ENCODE measurements at places on chromosomes 7 and 10.

GRCh38 chr7:120716307-120716706 is 141.6 kb downstream of the TSPAN12 start:
- DNase-seq, result no peak

GRCh38 chr10:184911-185310 is 49.7 kb downstream of the ZMYND11 start:
- no peak for DNase-seq

DNA sequence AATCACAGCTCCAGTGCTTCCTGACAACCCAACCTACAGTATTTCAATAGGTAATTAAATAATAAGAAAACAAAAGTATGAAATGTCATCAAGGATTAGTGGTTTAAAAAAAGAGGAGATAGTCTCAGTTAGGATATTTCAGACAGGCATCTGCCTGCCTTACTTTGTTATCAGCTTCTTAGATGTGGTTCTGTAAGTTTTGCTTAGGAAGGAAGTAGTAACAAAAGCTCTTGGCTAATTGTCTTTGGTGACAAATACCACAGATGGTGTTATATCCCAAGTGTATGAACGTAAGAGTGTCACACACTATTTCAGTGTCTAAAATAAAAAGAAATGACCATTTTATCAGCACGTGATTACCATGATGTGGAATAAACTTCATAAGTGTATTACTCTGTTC is 9.8 kb upstream of the ACTA2 start:
- no peak for DNase-seq

- DNase-seq, result no peak
These were observed 32.9 kb downstream of the ZCCHC24 start for GRCh38 chr10:79412516-79412915.

GRCh38 chr7:6379886-6380285 is 67.9 kb downstream of the DAGLB start:
- no peak for DNase-seq

DNA sequence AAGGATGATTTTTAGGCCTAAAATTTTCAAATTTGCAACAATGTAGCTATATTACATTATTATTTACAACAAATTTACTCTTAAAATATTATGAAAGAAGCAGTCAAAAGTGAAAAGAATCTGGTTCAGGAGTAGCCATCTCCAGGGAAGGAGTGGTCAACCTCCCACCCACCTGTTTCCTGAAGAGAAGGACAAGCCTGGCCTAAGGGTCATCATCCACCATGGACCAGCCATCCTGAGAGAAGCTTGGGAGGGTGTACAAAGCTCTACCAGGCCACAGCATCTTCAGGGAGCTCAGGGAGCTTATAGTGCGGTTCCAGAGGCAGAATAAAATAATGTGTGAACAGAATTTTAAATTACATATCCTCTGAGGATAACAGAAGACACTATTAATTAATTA is 38.1 kb downstream of the COL1A2 start:
- no peak for DNase-seq

- no peak for DNase-seq
These were observed 24.3 kb upstream of the PPP2R2D start for GRCh38 chr10:131876508-131876907.

DNA sequence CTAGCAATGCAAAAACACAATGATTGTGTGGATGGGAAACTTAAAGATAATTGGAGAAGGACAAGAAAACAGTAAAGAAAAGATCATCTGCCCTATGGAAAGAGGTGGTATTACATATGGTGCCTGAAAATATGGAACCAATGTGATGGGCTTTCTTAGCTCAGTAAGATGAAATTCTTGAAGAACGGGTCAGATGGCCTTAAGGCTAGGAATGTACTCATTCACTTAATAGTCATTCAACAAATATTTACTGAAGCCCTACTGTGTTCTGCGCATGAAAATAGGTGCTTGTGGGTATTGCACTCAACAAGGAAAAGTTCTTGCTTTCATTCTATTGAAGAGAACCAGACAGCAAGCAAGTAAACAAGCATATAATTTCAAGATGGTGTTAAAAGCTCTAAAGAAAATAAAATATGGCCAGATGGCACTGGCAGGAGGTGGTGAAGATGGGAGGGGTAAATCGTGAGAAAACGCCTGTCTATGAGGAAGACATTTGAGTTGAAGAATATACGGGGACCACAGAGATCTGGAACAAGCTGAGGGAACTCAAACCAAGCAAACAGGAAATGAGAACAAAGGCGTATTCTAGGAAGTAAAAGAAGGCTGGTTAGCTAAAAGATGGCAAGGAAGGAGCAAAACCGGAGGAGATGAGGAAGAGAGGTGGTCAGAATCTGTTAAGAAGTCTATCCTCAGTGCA is 179.7 kb downstream of the ANK3 start:
- DNase-seq, result no peak

DNA sequence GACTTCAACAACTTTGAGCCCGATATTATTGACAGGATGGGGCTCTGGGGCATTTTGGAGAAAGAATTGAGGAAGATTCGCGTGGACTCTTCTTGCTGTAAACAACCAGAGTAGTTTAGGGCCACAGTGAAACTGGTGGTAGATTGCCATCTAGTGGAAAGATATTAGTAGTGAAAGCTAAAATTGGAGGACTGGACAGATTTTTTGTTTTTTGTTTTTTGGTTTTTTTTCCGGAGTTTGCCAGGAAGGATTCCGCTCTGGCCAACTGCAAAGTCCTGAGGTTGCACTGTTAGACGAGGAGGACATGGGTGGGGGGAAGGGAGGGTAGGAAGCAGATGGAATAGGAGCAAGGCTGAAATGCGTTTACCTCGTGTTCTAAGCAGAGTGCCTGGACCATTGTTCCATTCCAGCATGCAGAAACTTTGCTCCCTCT is 11.7 kb downstream of the NOBOX start:
- no peak for DNase-seq

DNA sequence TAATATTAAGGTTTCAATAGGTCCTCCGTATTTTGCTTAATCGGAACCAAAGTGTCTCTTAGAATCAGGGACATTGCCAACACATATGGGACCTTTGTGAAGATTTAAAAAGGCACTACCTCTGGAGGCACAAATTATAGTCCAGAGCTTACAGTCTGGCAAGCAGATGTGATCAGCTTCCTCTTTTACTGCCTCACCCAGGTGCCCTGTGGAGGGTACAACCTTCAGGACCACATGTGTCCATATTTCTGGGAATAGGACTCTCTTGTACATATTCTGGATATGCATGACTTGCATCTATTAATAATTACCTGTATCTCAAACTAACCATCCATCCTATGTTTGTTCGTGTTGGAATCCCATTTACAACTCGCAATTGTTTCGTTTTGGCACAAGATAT is 60.0 kb downstream of the HGF start:
- no peak for DNase-seq

GRCh38 chr10:12605580-12606405 is 256.4 kb downstream of the CAMK1D start:
- peak; percentile 6 for DNase-seq

- no peak for DNase-seq
These were observed 2.0 kb upstream of the PLCE1 start for GRCh38 chr10:93991596-93992284.

DNA sequence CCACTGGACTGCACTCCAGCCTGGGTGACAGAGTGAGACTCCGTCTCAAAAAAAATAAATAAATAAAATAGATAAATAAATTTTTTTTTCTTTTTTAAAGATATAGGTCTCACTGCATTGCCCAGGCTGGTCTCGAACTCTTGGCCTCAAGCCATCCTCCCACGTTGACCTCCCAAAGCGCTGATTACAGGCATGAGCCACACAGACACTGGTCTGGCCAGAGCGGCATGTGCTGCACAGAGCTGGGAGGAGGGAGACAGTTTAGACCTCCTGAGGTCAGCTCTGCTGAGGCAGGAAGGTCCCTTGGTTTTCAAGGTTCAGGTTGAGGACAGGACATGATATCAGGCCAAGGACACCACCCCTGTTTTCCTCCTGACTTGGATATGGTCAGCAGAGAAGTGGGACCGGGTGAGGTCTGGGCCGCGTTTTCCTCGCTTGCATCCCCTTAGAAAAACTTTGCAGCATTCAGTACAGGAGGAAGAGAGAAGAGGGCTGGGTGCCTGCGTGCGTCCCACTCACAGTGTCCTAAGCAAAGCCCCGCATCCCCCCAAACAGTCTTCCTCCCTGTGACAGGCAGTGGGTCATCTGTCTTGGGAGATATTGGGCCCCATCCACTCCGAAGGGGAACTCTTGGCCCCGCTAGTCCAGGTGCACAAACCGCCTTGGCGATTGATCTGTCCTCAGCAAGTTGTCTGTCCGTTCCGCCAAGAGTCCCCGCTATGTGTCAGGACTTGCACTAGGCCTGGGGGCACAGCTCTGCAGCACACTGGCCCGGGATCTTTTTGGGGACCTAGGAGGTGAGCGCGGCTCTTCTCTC is 56.1 kb downstream of the ZNF727 start:
- no peak for DNase-seq

DNA sequence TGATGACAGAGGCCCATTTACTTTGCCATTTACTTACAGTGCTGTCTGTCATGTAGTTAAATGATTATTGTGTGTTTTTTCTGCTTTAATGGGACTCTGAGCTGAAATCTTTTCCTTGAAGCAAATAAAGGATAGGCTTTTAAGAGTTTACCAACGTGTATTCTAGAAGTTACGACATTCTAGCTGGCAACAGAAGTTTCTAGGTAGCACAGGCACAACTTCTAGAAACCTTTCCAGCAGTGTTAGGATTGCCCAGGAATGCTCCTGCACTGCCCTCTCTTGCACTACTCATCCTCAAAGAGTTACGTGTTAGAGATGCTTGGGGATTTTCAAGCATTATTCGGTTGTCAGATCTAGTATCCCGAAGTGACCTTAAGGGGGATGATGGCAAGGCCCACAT is 42.5 kb upstream of the TMEM236 start:
- no peak for DNase-seq

GRCh38 chr10:14162629-14163344 is 167.9 kb downstream of the FRMD4A start:
- no peak for DNase-seq

- no peak for DNase-seq
These were observed 195.9 kb downstream of the ZMYND11 start for GRCh38 chr10:331186-331585.

- no peak for DNase-seq
These were observed 1065.8 kb upstream of the GHITM start for GRCh38 chr10:83073472-83073871.

DNA sequence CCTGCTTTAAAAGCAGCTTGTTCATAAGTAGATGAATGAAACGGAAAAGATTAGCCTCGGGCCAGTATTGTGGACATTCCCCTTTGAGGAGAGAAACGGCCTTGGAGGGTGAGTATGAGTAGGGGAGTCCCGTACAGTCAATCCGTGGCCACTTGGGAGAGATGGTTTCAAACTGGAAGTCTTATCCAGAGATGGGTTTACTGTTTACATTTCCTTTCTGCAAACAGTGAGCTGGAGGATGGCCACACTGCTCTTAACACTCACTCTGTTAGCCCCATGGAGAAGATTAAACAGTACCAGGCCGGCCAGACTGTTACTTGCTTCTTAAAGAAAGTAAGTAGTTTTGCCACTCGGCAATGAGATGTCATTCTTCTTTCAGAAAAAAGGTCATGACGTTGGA is 20.3 kb downstream of the CALHM2 start:
- DNase-seq, result no peak

- DNase-seq, result no peak
These were observed 117.0 kb upstream of the RET start for GRCh38 chr10:42959833-42960232.

GRCh38 chr7:70710651-70711050 is 421.3 kb upstream of the GALNT17 start:
- no peak for DNase-seq

DNA sequence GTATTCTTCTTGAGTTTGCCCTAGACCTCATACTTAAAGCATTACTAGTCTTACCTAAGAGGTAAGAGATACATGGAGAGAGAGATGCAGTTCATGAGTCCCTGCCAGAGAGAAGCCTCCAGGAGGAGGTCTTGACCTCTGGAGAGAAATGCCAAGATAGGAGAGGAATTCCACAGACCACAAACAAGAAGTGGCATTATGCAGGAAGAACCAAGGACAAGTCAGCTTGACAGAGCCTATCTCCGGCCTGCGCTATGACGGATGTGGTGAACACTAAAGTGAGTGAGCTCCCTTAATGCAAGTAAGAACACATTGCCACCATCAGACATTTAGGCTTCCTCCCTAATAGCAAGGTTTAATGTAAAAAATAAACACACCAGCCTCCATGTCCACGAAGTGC is 27.9 kb upstream of the COL1A2 start:
- no peak for DNase-seq

DNA sequence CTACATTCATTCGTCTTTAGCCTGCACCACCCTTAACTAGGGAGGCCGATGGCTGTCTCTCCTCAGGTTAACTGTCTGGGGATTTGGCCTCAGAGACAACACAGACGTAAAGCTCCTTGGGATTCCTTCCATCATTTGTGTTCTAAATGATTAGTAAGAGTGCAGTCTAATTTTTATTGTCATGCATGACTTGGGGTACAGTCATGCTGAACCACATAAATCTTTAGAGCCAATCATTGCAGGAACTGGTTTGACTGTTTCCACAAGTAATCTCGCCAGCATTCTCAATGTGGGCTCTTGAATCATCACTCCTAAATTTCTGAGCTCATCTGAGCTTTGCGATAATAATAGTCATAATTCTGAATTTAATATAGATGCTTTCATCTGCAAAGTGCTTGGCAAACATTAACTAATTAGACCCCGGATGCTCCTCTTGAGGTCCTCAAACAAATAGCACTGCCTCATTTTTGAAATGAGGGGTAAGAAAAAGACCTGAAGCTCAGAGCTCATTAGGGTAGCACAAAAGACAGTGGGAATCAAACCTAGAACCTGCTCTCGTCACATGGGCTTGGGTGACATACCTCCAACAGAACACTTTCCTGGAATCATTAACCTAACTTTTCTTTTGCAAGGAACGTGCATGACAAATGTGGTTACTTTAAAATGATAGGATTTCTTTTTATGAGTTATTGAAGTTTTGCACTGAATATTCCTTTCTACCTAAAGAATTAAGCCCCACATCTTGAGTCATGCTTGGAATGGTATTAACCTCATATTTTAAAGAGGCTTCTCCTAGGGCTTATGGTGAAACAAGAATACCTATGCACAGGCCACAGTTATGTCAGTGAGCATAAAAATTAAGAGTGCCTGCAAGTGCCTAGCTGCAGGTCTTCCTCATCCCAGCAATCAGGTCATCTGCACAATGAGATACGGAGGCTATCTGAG is 118.9 kb upstream of the NRP1 start:
- DNase-seq, result no peak

DNA sequence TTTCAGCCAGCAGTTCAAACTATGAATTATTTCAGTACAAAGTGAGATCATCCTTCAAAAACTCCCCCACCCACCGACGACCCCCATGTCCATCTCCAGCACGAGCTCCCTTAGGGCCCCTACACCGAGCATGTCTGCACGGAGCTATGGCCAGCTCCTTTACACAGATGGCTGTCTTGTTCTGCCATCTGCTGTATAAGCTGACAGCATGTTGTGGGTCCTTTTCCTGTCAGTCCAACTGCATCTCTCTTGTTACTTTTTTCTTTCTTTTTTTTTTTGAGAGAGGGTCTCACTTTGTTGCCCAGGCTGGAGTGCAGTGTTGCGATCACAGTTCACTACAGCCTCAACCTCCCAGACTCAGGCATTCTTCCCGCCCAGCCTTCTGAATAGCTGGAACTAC is 21.6 kb downstream of the NPC1L1 start:
- no peak for DNase-seq
